ENCODE measurements at places on chromosomes 4 and X. TPM values are rescaled to one million over a fixed set of nuclear protein-coding genes. Genes with fewer than 3 reads are reported as not detected.

TLL1 gene
- total RNA-seq: 7.4 TPM

AMELX gene
- total RNA-seq: not detected

ARR3 gene
- not detected for total RNA-seq

PASD1 gene
- total RNA-seq: not detected

RBMXL3 gene
- total RNA-seq: not detected

GPR119 gene
- not detected for total RNA-seq

MAGEA3 gene
- total RNA-seq: not detected

AGTR2 gene
- not detected for total RNA-seq

FAT4 gene
- total RNA-seq: 42.5 TPM

RNF150 gene
- 0.09 TPM for total RNA-seq

PIN4 gene
- 22.6 TPM for total RNA-seq

ANXA3 gene
- total RNA-seq: 219 TPM

HS3ST1 gene
- total RNA-seq: 0.56 TPM

CCNB3 gene
- total RNA-seq: 0.27 TPM

RADX gene
- 0.09 TPM for total RNA-seq
